ENCODE measurements at places on chromosomes 3 and 15. TPM values are rescaled to one million over a fixed set of nuclear protein-coding genes. Genes with fewer than 3 reads are reported as not detected.

The GOLGA8G gene
- total RNA-seq: not detected

The STXBP5L gene
- total RNA-seq: 22.0 TPM

The COL6A6 gene
- total RNA-seq: 41.2 TPM

The VWA5B2 gene
- total RNA-seq: 1.2 TPM

The GRK7 gene
- 1.3 TPM for total RNA-seq

The OR4F6 gene
- total RNA-seq: not detected
